ENCODE measurements at places on chromosomes 16 and 17. TPM values are rescaled to one million over a fixed set of nuclear protein-coding genes. Genes with fewer than 3 reads are reported as not detected.
A peak's percentile ranks its signal among the peaks of the same experiment; 100 is the strongest.

DNA sequence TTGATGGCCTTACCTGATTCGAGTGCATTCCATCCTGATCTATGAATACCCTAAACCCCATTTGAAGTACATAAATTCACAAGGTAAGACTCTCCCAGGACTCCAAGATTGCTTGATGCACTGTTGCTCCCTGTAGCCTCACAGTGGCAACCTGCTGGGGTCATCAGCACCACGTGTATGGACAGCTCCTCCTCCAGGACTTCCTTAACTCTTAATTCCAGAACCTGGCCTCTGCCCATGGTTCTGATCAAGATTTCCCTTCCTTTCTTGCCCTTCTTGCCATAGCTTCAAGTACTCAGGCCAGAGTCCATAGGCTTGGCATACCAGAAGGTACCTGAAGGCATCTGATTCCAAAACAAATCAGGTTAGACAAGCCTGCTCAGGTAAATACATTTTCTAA is 34.0 kb upstream of the NLK start:
- no peaks in the 10 kb centered on the region for H3K4me1 ChIP-seq
- H3K27ac ChIP-seq = no peak overlapping the region
- H3K36me3 ChIP-seq = no peaks in the 10 kb centered on the region
- no peak for DNase-seq
- no peak overlapping the region for H3K4me3 ChIP-seq
- H3K27me3 ChIP-seq = peaks cover 3% of the 10 kb centered on the region

- H3K4me1 ChIP-seq = peaks cover 24% of the 10 kb centered on the region
- no peaks in the 10 kb centered on the region for H3K27me3 ChIP-seq
- no peak for DNase-seq
- H3K4me3 ChIP-seq = no peak overlapping the region
- no peak overlapping the region for H3K27ac ChIP-seq
Measured at GRCh38 chr17:39533891-39534290, 72.6 kb downstream of the CDK12 start.

DNA sequence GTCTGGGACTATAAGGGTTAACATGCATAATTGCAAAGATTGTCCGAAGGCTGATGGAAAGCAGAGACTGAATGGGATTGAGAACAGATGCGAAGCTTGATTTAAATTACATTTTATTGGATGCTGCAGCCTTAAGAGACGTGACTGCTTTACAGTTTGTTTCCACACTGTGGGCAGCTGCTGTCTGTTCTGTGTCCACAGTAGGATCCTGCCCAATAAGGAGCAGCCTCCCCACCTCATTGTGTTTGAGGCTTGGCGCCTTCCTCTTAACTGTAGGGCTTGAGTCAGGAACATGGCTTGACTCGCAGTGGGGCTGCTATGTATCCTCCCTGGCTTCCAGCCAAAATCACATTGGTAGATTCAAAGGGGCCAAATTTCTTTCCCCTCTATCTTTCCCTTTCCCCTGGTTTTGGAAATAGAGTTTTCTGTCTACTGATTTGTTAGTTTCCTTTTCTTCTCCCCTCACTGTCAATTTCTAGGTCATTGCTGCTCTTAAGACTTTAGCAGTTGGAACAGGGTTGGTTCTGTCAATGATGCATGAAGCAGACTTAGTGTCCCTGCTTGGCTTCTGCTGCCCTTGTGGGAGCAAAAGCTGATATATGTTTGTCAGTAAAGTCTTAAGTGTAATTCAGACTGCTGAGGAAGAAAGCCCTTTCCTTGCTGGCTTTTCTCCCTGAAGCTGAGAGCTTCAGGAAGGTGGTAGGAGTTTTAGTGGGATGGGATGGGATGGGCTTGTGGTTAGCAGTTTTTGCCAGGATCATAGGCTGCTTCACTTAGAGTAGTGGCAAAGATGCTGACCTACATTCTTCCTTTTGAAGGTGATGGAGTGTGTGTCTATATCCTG is 5.0 kb upstream of the RARA start:
- H3K27me3 ChIP-seq = no peaks in the 10 kb centered on the region
- H3K36me3 ChIP-seq = no peaks in the 10 kb centered on the region
- peaks cover 68% of the 10 kb centered on the region for H3K4me1 ChIP-seq
- H3K4me3 ChIP-seq = no peak overlapping the region
- peak overlapping the region; percentile 43 for H3K27ac ChIP-seq

GRCh38 chr17:10251212-10251948 is 53.0 kb upstream of the GAS7 start:
- no peaks in the 10 kb centered on the region for H3K36me3 ChIP-seq
- peaks cover 5% of the 10 kb centered on the region for H3K4me1 ChIP-seq
- H3K4me3 ChIP-seq = no peak overlapping the region

GRCh38 chr17:78240012-78240655 is 8.7 kb downstream of the TMEM235 start:
- H3K36me3 ChIP-seq = no peaks in the 10 kb centered on the region
- no peak overlapping the region for H3K4me3 ChIP-seq
- no peaks in the 10 kb centered on the region for H3K4me1 ChIP-seq
- no peak overlapping the region for H3K27ac ChIP-seq
- no peak for DNase-seq

- H3K27ac ChIP-seq = no peak overlapping the region
- no peak overlapping the region for H3K4me3 ChIP-seq
- no peaks in the 10 kb centered on the region for H3K36me3 ChIP-seq
- H3K4me1 ChIP-seq = no peaks in the 10 kb centered on the region
Measured at GRCh38 chr17:5816491-5817070, 232.3 kb upstream of the NLRP1 start.

GRCh38 chr17:80978499-80979497 is 12.8 kb upstream of the CHMP6 start:
- H3K36me3 ChIP-seq = no peaks in the 10 kb centered on the region
- peaks cover 3% of the 10 kb centered on the region for H3K27me3 ChIP-seq
- DNase-seq = no peak
- no peak overlapping the region for H3K27ac ChIP-seq
- no peak overlapping the region for H3K4me3 ChIP-seq
- H3K4me1 ChIP-seq = peaks cover 25% of the 10 kb centered on the region

DNA sequence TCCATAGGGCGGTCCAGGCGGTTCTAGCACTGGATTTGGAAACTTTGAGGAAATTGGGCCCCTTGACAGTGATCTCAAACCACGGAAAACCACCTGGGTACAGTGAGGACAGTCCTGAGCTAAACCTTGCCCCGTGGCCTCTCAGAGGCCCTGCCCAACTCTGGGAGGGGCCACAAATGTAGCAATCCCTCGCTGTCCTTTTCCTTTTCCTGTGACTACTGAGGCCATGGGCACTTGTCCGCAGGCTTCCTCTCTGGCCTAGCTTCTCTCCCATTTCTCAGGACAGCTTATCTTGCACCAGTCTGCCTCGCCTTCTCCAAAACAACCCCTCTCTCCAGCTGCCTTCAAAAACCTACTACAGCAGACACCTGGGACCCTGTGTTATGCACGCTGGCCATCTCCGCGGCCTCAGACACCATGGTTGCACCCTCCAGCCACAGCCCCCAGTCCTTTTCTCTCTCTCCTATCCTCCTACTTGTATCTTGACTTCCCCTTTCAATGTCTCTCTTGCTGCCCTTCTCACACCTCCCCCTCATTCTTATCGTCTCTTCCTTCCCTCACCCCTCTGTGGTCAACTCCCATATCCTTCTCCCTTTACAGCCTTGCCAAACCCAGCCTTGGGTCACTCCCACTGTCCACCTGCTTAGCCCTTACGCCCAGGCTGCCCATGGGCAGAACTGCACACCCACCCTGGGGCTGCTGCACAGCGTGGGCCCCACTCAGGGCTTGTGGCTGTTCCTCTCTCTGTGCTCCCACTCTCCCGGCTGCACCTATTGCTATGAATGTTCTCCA is 7.6 kb downstream of the SCPEP1 start:
- peaks cover 53% of the 10 kb centered on the region for H3K36me3 ChIP-seq
- H3K27ac ChIP-seq = no peak overlapping the region
- H3K4me1 ChIP-seq = no peaks in the 10 kb centered on the region
- no peak overlapping the region for H3K4me3 ChIP-seq
- DNase-seq = no peak

DNA sequence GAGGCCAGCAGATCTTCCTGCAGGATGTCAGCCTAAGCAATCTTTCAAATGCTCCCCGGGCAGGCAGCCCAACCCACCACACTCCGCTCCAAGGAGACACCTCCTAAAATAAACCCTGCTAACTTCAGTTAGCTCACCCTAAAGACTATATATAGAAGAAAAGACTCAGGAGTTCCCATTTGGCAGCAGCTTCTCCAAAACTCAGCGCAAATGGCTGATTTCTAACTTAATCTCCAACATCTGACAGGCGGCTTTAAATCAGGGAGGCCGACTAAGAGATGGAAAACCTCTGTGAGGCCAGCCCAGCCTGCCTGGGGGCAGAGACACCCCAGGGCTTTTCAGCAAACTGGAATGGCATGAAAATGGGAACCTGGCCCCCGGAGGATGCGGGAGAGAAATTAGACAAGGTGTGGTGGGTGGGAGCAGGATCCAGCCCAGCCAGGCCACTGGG is 91.6 kb downstream of the XYLT1 start:
- no peaks in the 10 kb centered on the region for H3K36me3 ChIP-seq
- H3K4me3 ChIP-seq = peak overlapping the region; percentile 13
- peak overlapping the region; percentile 80 for H3K27ac ChIP-seq

DNA sequence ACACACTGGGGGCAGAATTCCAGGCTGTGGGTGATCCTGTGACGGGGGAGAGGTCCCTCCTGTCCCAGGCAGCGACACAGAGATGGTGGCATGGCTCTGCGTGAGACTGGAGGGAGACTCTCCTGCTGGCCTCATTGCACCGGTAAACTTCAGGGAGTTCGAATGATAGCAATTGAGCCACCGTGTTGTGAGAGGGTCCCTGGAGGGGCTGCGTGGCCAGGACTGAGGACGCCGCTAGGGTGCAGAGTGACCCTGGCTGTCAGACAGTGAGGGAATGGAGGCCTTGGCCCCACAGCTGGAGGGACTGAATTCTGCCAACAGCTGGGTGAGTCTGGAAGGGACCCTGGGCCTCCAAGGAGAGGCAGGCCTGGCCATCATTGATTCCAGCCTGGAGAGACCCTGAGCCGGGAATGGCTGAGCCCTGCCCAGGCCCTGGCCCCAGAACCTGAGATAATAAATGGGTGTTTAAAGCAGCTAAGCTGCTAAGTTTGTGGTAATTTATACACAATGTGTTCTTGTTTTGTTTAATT is 32.6 kb downstream of the CCDC57 start:
- H3K36me3 ChIP-seq = peaks cover 17% of the 10 kb centered on the region
- H3K4me1 ChIP-seq = no peaks in the 10 kb centered on the region
- H3K27ac ChIP-seq = no peak overlapping the region

GRCh38 chr17:77844681-77845080 is 113.8 kb upstream of the TNRC6C start:
- H3K36me3 ChIP-seq = no peaks in the 10 kb centered on the region
- no peak overlapping the region for H3K4me3 ChIP-seq
- no peak for DNase-seq

Gene SAMD14
- total RNA-seq = 1.2 TPM

Gene FGF11
- 1.9 TPM for total RNA-seq

Gene CLEC19A
- not detected for total RNA-seq

Gene OR2C1
- total RNA-seq = not detected

Gene HBZ
- total RNA-seq = not detected

Gene KRT31
- not detected for total RNA-seq

All from esophagus muscularis mucosa (tissue), 4 donors.